DND-41 (cell line): ENCODE measurements at places on chromosomes 16 and 17.

DNA sequence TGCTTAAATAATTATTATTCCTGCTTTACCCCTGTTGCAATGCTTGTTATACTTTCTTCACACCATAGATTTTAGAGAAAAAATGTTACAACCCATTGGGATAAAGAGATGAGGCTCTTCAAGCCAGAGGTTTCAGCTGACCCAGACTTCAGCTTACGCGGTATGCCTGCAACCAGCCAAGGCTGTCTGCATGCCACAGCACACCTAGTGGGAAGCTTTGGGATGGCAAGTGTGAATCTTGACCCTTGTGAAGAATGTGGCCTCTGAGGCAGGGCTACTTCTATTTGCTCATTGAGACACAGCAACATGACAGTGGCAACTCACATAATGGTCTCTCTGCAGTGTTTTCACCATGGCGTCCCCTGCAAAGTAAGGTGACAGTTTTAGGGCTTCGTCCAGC, 193.9 kb upstream of the PIRT start:
- DNase-seq, result no peak

DNA sequence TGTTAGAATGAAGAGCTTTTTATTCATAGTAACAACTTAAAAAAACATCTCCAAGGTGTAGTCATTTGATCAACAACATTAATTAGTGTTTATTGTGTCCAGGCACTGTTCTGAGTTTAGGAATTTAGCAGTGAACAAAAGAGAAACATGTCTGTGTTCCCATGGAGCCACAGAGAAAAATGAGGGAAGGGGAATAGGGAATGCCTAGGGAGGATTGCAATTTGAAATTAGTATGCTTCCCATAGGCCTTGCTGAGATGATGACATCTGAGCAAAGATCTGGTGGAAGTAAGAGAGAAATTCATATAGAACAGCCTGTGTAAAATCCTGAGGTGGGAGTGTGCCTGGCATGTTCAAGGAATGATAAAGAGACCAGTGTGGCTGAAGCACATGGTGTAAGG, 318.0 kb downstream of the BCAS3 start:
- no peak for DNase-seq

DNA sequence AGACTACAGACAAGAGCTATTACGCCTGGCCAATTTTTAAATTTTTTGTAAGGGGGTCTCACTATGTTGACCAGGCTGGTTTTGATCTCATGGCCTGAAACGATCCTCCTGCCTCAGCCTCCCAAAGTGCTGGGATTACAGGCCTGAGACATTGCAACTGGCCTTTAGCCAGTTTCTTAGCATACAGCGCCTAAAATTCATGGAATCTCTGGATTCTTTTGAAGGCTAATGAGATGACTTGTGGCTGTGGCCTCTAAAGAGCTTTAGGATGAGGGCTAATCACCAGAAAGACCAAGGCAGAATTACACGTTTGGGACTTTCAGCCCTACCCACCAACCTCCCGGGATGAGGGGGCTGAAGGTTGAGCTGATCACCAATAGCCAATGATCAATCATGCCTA, 34.6 kb downstream of the AKAP10 start:
- no peak for DNase-seq

DNA sequence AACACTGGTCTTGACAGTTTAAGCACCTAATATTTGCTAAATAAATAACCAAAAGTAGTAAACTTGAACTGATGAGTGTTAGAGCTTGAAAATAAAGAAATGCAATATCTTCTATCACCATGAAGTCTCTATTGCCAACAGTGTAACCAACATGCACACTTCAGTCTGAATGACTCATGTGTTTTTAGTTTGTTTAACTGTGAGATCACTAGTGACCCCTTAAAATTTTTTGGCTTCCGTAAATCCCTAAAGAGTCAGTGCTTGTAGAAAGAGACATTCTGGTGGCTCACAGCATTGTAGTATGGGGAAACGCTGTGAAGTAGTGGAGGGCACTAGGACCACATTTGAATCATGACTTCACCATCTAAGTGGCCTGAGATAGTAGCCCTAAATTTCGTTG, 341.1 kb downstream of the PMP22 start:
- DNase-seq, result no peak

GRCh38 chr17:11121341-11121985, 119.5 kb upstream of the SHISA6 start:
- no peak for DNase-seq

- DNase-seq, result no peak
Observed at GRCh38 chr17:29608986-29609385, 13.7 kb downstream of the CORO6 start.

- DNase-seq, result no peak
Observed at GRCh38 chr16:74622005-74622404, 15.1 kb upstream of the GLG1 start.

- DNase-seq, result no peak
Observed at GRCh38 chr17:39717660-39718059, 12.7 kb downstream of the MIEN1 start.

DNA sequence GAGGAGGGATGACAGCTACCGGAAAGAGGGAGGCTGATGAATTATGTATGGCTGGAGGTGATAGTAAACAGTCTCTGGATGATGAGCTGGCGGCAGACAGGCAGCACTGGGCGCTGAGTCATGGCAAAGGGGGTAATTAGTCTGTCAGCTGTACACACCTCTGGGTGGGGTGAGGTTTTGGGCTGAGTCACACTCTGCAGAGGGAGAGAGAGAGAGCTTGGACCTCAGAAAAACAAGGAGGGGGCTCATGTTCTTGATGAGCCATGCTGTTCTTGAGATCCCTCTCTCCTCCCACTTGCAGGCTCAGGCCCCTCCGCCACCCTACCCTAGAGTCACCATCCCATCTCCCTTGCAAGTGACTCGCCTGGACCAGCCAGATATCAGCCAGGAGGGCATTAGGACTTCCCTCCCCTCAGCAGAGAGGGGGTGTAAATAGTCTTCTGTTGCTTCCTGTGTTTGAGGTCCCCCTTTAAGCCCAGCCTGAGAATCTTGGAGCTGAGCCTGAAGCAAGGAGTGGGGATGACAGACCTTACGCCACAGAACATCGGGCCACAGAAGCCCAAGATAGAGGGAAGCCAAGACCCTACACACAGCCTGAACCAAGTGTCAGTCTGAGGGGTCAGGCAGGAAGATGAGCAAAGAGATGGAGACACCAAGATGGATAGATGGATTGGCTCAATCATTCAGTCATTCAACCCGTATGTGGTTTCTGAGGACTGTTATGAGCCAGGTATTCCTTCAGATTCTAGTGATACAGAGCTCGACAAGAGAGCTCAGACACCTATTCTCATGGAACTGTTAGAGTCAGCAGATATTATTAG, 383.2 kb upstream of the CCL2 start:
- no peak for DNase-seq

DNA sequence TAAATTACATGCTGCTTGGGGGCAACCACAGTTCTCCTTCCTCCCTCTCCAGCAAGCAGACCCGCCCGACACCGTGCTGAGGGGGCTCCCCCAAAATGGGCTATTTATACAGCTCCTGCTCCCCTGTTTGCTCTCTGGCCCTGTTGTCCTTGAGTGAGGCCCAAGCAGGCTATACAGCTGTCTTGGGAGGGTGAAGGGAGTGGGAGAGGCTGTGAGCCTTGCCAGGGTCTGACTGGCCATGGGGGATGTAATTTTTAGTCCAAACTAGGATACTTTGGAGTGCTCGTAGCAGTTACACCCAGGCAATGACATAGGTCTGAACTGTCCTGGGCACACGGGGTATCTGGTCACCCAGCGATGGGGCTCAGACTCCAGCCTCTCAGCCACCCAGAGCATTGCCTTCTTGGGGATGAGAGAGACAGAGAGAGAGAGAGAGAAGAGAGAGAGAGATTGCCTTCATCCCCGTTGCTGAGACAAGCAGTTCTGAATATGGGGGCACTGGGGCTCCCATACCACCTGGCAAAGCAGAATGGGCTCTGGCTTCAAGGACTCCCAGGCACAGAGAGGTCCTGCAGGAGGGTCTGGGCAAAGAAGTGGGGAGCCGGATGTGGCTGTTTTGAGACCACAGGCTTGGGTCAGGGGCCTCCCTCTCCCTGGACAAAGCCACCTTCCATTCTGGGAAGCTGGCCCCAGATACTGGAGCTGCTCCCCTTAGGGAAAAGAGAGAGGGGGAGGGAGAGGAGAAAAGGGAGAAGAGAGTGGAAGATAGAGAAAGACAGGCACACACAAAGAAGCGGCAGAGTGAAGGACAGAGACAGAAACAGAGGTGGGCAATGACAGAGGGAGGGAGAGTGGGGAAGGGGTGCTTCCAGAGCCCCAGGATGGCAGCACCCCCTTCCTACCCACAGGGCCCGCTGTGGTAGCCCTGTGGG, 10.7 kb upstream of the TMEM92 start:
- no peak for DNase-seq

- no peak for DNase-seq
Observed at GRCh38 chr17:82876602-82877379, 37.0 kb upstream of the ZNF750 start.

- peak; percentile 63 for DNase-seq
Observed at GRCh38 chr16:28321700-28322411, 29.5 kb downstream of the SBK1 start.

GRCh38 chr17:2580151-2580550, 13.3 kb upstream of the PAFAH1B1 start:
- no peak for DNase-seq

GRCh38 chr17:70564006-70564620, 394.8 kb downstream of the KCNJ2 start:
- DNase-seq, result no peak

DNA sequence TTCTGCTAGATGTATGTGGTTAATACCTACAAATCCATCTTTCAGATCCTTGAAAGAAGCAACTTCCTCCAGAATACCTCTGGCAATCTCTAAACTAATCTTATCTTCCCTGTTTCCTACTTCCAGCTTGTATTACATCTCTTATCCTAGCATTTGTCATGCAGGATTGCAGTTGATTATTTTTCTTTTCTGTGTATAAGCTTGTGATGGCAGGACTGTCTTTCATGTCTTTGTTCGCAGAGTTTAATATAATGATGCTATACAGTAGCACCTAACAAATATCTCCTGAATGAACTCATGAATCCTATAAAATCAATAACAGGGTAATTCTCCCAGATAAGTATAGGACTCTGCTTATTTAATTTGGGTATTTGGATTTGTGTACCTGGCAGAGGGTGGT, 12.2 kb upstream of the UBE2G1 start:
- no peak for DNase-seq

DNA sequence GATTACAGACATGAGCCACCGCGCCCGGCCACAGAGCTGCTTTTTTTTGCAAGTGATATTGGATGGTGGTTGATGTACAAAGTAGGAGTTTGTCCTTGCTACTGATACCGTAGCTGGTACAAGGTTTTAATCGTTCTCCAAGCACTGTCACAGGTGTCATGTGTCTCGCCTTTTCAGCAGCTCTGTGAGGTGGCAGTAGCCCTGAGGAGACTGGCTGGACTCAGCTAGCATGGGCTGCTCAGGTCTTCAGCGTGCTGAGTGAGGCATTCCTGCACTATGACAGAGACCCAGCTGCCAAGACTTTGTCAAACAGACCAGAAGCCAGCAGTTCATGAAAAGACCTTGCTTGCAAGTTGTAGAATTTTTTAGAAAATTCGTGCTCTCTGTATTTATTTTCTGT, 7.2 kb downstream of the WWOX start:
- DNase-seq, result no peak

- DNase-seq, result no peak
Observed at GRCh38 chr17:49899191-49899485, 51.3 kb upstream of the TAC4 start.

- DNase-seq, result no peak
Observed at GRCh38 chr17:30273373-30273772, 18.4 kb downstream of the BLMH start.
